Breast epithelium (tissue), 4 donors: ENCODE measurements at places on chromosomes 7 and 10. TPM values are rescaled to one million over a fixed set of nuclear protein-coding genes. Genes with fewer than 3 reads are reported as not detected.

Gene CALML5
- not detected for total RNA-seq

GRCh38 chr7:21472029-21472428 lies 44.1 kb downstream of the SP4 start:
- H3K27ac ChIP-seq, result no peak overlapping the region
- H3K36me3 ChIP-seq, result no peaks in the 10 kb centered on the region
- H3K4me3 ChIP-seq, result no peak overlapping the region
- H3K4me1 ChIP-seq, result no peaks in the 10 kb centered on the region
- no peak for DNase-seq

GRCh38 chr7:125516194-125516593 lies 586.6 kb upstream of the POT1 start:
- no peak for DNase-seq
- H3K36me3 ChIP-seq, result no peaks in the 10 kb centered on the region
- no peak overlapping the region for H3K27ac ChIP-seq
- H3K4me1 ChIP-seq, result no peaks in the 10 kb centered on the region
- H3K27me3 ChIP-seq, result no peaks in the 10 kb centered on the region

DNA sequence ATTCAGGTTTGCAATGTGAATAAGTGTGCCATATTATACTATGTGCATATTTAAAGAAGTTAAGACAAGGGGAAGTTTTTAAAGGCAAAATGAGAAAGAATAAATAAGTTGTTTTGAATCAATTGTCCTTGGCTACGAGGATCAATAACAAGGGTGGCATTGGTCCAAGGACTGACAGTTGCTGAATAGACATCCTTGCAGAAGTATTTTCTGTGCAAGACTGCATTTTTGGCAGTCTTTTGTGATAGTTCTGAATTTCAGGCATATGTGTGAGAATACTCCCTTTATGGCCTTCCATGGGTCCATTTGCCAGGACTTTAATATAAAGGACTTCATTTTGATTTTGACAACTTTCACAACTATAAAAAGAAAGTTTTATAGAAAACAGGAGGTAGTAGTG lies 5.4 kb upstream of the LIPA start:
- DNase-seq, result no peak
- H3K27me3 ChIP-seq, result no peaks in the 10 kb centered on the region
- no peaks in the 10 kb centered on the region for H3K4me1 ChIP-seq
- H3K36me3 ChIP-seq, result no peaks in the 10 kb centered on the region

DNA sequence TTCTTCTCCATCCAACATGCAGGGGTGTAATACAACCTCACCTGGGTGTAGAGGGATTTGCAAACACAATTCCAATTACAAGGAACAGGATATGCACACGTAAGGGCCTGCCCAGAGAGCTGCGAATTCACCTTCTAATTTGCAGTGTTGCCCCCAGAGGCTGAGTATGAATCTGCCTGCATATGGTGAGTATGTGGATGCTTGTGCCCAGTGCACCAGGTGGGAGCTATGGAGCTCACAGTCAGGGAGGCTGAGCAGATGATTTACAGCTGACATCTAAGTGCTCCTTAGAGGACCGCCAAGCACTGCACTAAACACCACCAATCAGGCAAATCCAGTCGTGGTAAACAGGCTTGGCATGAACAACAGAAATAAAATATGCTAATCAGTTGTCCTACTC lies 132.0 kb downstream of the RELN start:
- H3K4me1 ChIP-seq, result no peaks in the 10 kb centered on the region
- no peaks in the 10 kb centered on the region for H3K36me3 ChIP-seq
- DNase-seq, result no peak
- H3K4me3 ChIP-seq, result no peak overlapping the region
- no peak overlapping the region for H3K27ac ChIP-seq
- no peaks in the 10 kb centered on the region for H3K27me3 ChIP-seq

DNA sequence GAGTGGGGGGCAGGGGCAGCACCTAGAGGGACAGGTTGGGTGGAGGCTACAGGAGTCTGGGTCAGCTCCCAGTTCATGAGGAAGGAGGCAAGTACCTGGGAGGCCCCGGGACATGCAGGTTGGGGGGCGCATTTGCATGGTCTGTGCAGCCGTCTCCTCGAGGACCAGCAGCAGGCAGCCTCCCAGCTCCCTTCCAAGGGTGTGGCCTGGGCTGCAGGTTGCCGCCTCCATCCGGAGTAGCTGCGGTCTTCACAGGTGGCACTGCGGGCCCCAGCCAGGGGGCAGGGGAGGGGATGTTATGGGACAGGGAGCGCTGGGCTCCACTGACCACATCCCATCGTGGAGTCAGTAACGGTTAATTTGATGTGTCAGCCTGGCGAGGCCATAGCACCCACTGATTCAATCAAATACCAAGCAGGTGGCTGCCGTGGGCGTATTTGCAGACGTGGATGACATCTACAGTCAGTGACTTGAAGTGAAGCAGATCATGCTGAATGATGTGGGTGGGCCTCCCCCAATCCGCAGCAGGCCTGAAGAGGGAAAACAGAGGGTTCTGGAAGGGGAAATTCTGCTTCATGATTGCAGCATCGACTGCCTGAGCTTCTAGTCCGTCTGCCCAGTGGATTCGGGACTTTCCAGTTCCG lies 81.6 kb downstream of the PRKAG2 start:
- peaks cover 16% of the 10 kb centered on the region for H3K4me1 ChIP-seq
- H3K36me3 ChIP-seq, result no peaks in the 10 kb centered on the region
- DNase-seq, result no peak
- no peaks in the 10 kb centered on the region for H3K27me3 ChIP-seq
- no peak overlapping the region for H3K4me3 ChIP-seq
